ENCODE measurements at places on chromosomes 3 and 15. TPM values are rescaled to one million over a fixed set of nuclear protein-coding genes. Genes with fewer than 3 reads are reported as not detected.

GRCh38 chr3:72944696-72945095, 51.9 kb upstream of the PPP4R2 start:
- DNase-seq: no peak

Gene CP
- 35.6 TPM for total RNA-seq

- no peak for DNase-seq
Measured at GRCh38 chr3:184785890-184786279, 26.1 kb upstream of the VPS8 start.

DNA sequence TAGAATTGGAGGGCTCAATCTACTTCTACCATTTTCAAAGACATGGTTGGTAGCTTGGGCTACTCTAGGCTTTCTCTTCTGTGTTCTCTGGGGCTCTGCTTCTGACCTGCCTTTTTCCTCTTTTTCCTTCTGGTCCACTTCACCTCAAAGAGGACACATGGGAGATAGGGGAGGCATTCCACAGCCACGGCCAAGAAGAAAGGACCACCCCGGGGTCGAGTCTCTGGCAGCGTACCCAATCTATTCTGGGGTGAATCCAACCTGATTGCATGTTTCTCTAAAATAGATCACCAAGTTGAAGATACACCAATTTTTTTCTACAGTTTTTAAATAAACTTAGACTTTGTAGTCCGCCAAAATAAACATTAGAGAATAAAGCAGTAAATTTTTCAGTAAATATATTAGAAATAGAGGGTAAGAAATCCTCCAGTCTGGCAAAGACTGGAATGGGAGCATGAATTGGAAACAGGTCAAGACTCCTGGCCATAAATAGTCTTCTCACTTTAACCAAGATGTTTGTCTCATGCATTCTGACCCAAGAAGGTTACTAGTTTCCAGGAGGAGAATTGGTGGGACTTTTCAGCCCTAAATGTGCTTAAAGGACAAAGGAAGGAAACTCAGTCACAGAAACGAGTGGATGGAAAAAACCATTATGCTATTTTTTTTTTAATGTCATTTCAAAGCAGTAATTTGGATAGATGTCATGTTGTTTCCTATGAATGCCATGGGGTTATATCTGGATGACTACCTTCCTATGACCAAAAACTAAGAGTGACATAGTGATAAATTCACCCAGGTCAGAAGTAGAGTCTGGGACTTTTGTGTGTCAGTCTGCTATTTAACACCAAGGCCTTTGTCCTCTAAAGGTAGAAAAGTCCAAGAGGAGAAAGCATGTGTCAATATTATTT, 71.3 kb upstream of the PHLDB2 start:
- no peak for DNase-seq

GRCh38 chr3:126732281-126733060, 28.4 kb downstream of the CHCHD6 start:
- no peak for DNase-seq

DNA sequence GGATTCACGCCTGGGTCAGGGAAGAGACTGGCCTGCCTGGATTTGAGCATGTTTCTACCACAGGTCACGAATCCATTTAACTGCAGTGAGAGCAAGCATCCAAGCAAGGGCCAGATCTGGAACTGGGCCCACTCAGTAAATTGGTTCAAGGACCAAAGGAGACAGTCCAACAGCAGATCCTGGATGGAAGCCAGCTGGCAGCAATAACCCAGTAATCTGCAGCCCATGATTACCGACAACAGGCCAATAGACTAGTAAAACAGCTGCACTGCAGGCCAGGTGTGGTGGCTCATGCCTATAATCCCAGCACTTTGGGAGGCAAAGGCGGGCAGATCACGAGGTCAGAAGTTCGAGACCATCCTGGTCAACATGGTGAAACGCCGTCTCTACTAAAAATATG, 11.8 kb downstream of the SAMD7 start:
- DNase-seq: peak; percentile 76

Gene CASR
- not detected for total RNA-seq

Gene LINGO1
- 30.5 TPM for total RNA-seq

DNA sequence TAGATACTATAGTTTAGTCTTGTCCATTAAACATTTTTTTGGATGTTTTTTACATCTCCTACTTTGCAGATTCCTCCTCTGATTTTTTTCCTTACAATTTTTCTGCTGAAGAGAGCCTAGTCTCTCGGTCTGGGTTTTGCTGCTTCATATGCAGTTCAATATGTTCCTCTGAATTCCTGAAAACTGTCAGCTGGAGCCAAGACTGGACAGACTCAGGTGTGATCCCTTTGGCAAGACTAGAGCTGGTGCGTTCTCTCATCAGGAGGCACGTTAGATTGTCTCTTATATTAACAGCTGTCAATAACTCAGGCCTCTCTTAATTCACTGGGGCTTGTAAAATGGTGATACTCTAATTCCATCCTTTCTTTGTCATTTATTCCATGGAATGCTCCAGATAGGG, 13.4 kb upstream of the GHRL start:
- DNase-seq: no peak

GRCh38 chr3:13238687-13239466, 165.6 kb upstream of the IQSEC1 start:
- DNase-seq: no peak

DNA sequence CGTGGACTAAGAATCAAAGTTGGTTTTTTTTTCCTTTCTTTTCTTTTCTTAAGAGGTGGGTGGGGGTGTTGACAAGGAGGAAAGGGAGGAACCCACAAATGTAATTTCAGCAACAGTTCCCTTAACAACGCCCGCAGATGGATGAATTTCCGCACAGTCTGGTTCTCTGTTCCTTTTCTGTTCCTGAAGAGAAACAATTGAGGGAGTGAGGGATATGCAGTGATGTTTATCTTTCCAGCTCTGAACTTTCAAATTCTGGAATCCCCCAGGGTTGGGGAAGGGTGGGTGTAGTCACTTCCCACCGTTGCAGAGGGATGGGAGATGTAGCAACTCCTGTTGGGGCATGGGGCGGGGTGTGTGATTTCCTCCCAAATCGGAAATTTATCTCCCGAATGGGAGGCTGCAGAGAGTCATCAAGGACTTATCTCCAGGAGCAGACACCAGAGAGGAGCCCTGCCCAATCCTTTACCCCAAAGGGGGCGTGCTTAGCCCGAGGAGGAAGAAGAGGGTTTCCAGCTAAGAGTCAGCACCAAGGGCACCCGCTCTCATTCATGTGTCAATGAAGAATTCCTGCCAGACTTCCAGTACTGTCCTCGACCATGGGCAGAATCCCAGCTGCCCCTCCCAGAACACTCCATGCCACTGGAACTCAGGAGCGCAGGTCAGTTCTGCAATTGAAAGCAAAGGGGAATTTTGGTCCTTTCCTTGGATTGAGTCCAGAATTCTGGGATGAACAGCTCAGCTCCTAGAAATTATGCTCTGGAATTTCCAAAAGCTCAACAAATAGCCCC, 35.0 kb upstream of the CFAP161 start:
- DNase-seq: peak; percentile 81

GRCh38 chr15:38682861-38683260, 118.2 kb upstream of the RASGRP1 start:
- DNase-seq: no peak

Gene KNG1
- total RNA-seq: 0.21 TPM

DNA sequence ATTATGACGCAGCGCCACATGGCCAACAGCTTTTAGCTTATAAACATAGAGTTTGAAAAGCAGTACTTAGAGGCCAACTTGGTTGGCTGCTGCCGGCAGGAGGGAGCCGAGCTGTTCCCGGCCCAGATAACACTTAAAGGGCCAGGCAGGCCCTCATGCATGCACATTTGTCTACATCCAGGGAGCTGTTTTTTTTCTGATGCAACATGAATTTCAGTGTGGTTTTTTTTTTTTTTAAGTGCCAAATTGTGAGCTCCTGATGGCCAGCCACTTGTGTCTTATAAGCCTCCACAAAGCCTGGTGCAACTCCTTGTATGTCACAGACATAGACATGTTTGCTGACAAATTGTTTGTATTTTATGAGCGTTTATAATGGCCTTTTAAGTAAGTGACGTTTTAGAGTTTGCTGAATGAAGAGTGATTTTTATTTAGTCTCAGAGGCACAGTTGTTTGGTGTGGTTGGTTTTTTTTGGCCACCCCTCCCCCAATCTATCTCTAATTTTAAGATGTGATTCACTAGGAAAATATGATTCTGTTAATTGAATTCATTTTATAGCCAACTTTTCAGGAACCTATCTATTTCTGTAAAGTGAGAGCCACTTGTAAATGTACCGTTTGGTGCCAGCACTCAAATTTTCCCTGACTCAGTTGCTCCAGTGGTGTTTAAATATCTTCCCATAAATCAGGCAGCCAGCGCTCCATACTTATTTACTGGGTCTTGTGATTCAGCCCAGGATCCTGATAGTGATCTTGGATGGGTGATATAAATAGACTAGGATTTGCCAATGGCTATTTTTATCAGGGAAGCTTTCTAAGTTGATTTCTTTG, 134.3 kb downstream of the VGLL4 start:
- peak; percentile 83 for DNase-seq

Gene TMC3
- not detected for total RNA-seq

Gene CCR2
- total RNA-seq: 1.9 TPM

Gene SAMD7
- not detected for total RNA-seq

Gene CKMT1A
- total RNA-seq: 1.7 TPM

DNA sequence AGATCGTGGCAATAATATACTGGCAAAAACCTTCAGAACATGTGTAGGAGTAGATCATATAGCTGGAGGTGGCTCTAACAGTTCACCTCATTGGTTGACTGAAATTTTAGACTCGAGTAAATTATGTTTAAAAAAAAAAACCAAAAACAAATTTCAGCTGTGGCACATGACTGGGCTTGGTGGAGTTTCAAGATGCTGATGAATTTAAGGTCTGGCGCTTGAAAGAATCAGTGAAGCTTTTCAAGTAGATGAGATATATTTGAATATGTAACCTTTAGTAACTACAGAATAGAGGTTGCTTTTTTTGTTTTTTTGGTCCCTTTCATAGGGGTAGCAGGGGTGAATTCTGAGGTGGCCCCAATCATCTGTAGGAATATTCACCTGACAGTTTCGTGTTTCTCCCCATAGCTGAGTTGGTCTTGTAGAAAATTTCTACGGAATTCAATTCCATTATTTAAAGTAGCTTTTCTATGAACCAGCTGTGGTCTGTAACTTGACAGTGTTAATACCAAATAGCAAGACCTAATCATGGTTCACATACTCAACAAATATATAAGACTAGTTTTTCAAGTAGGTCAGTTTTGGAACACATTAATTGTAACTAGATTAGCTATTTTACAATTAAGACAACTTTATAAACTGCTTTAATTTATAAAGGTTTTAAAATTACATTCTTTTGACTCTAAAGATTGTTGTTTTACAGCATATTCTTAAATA, 65.6 kb downstream of the MAP4 start:
- DNase-seq: no peak

Gene WNT5A
- total RNA-seq: 6.2 TPM

- no peak for DNase-seq
Measured at GRCh38 chr3:66001626-66002025, 37.1 kb downstream of the MAGI1 start.

DNA sequence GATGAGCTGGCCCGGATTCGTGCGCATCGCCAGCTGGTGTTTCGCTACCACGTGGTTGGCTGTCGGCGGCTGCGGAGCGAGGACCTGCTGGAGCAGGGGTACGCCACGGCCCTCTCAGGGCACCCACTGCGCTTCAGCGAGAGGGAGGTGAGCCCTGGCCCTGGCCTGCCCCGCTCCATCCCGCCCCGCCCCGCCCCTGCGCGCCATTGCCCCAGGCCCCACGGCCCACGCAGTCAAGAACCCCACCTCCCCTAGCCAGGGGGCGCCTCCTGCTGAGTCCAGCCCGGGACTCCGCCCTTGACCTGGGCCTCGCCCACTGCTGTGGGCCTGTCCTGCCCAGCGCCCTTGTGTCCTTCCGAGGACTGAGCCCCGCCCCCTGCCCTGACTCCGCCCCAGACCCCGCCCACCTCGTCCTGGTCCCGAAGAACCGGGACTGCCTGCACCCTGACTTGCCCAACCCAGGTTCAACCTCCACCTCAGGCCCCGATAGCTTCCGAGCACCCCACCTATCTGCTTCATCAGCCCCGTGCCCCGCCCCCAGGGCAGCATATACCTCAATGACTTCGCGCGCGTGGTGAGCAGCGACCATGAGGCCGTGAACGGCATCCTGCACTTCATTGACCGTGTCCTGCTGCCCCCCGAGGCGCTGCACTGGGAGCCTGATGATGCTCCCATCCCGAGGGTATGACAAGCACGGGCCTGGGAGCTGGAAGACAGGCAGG, 14.8 kb downstream of the NT5DC2 start:
- DNase-seq: peak; percentile 59

Gene ADAMTS9
- total RNA-seq: 100 TPM

GRCh38 chr15:51766341-51766740, 14.9 kb downstream of the TMOD2 start:
- no peak for DNase-seq

- no peak for DNase-seq
Measured at GRCh38 chr3:145032791-145033190, 1061.2 kb downstream of the DIPK2A start.

- peak; percentile 64 for DNase-seq
Measured at GRCh38 chr3:188051801-188052168, 102.2 kb upstream of the LPP start.

Gene KLHL40
- total RNA-seq: not detected

GRCh38 chr15:56320316-56320715, 44.9 kb upstream of the TEX9 start:
- DNase-seq: no peak

- no peak for DNase-seq
Measured at GRCh38 chr3:53552730-53553129, 58.3 kb downstream of the CACNA1D start.

- DNase-seq: no peak
Measured at GRCh38 chr15:55535436-55535835, 27.4 kb upstream of the DNAAF4 start.

Gene CBLB
- total RNA-seq: 41.1 TPM

DNA sequence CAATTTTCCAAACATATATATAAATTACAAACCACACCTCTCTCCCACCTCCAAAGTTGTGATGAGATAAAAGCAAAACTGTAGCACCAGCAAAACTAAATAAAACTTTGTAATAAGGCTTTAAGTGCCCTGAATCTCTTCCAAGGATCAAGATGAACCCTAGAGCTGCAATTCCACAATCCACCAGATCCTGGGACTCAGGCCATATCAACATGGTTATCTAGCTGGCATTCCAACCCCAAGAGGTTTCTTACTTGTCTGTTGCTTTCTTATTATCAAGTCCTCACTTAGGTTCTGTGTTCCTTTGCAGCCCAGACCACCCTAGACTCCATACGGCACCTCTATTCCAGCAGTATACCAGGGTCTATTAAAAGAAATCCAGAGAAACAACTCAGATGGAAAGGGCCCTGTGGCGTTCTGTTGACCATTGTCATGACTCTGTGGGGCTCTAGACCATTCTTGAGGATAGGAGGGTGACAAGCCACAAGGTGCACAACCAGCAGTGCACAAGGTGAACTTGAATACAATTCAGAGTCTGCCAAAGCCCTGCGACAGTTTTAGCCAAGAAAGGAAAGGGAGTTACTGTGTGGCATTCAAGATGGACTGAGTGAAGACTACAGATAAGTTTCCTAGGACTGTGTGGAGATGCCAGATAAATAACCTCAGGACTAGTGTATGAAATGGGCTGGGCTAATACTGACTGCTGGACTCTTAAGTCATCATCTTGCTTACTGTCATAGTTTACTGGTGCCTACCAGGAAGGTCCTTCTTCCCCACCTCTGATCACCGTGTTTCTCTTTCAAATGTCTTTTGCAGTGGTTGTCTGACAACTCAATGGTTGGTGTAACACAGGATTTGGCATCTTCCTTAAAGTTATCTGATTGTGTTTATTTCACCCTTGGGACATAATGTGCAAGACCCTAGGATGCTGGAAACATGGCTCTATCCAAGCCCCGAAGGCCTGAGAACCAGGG, 27.2 kb downstream of the ACKR2 start:
- no peak for DNase-seq

GRCh38 chr3:183385698-183386613, 42.5 kb downstream of the MCF2L2 start:
- DNase-seq: peak; percentile 34

Data from left cardiac atrium (tissue), 4 donors.